ENCODE measurements at places on chromosomes 4 and X.
A peak's percentile ranks its signal among the peaks of the same experiment; 100 is the strongest.

GRCh38 chr4:168138143-168138542 is 45.8 kb downstream of the ANXA10 start:
- DNase-seq = no peak

DNA sequence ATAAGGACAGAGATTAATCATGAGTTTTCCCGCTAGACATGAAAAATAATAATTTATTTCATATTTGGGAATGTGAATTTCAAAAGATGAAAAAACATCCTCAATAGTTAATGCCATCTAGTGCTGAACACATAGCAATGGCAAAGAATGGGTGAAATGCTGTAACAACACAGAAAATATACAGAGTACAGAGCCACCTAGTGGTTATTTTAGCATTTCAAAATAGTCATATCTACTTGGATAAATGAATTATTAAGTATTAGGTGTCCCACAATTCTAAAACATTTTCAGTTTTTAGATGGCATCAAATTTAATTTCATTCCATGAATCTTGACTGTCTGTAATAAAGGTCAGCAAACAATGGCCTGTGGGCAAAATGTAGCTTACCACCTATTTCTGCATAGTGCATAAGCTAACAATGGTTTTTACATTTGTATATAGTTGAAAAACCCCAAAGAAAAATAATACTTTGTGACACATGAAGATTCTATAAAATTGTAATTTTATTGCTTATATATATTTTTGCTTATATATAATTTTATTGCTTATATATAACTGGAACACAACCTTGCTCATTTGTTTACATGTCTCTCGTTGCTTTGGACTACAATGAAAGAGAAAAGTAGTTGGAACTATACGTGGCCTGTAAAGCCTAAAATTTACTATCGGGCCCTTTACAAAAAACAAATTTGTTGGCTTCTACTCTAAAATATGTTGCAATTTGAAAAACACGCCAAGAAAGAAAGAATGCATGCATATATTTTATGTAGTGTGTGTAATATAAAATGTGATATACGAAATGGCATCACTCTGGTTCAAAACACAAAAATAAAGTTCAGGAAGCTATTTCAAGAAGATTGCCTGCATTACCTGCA is 99.1 kb upstream of the FAM47C start:
- DNase-seq = peak; percentile 59

- DNase-seq = no peak
These were observed 53.9 kb downstream of the PROM1 start for GRCh38 chr4:16029886-16030285.

GRCh38 chr4:21476757-21477156 is 471.8 kb downstream of the KCNIP4 start:
- DNase-seq = no peak

DNA sequence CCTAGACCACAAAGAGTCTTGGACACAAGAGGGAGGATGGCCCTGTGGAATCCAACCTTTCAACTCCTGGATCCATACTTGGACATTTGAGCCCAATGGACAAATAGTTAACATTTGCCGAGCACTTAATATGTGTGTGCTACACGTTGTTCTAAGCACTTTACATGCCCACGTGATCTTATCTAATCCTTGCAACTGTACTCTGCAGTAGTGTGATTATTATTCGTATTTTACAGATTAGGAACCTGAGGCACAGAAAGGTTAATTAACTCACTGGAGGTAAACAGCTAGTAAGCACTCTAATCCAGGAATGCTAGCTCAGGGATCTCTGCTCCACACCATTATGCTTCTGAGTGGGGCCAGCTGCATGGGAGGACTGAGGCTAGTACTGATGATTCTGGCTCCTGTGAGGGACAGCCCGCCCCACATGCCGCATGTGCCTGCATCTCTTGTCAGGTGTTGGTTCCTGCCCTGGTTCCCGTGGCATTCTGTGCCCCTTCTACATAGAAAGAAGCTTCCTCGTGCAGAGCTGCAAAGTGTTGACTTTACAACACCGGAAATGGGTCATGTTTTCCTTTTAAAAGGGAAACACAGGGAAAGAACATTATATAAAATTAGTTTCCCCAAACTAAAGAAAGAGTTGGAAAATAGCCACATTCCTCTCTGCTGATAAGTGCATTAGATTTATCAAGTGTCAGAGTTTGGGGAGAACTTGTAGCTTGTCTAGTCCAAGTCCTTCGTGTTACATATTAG is 34.8 kb downstream of the PLAC1 start:
- no peak for DNase-seq

GRCh38 chr4:141210168-141210567 is 10.5 kb upstream of the ZNF330 start:
- DNase-seq = no peak

DNA sequence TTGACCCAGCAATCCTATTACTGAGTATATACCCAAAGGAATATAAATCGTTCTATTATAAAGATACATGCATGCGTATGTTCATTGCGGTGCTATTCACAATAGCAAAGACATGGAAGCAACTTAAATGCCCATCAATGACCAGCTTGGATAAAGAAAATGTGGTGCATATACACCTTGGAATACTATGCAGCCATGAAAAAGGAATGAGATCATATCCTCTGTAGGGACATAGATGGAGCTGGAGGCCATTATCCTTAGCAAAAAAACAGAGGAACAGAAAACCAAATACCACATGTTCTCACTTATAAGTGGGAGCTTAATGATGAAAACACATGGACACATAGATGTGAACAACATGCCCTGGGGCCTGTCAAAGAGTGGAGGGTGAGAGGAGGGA is 124.1 kb upstream of the AFF2 start:
- DNase-seq = no peak

DNA sequence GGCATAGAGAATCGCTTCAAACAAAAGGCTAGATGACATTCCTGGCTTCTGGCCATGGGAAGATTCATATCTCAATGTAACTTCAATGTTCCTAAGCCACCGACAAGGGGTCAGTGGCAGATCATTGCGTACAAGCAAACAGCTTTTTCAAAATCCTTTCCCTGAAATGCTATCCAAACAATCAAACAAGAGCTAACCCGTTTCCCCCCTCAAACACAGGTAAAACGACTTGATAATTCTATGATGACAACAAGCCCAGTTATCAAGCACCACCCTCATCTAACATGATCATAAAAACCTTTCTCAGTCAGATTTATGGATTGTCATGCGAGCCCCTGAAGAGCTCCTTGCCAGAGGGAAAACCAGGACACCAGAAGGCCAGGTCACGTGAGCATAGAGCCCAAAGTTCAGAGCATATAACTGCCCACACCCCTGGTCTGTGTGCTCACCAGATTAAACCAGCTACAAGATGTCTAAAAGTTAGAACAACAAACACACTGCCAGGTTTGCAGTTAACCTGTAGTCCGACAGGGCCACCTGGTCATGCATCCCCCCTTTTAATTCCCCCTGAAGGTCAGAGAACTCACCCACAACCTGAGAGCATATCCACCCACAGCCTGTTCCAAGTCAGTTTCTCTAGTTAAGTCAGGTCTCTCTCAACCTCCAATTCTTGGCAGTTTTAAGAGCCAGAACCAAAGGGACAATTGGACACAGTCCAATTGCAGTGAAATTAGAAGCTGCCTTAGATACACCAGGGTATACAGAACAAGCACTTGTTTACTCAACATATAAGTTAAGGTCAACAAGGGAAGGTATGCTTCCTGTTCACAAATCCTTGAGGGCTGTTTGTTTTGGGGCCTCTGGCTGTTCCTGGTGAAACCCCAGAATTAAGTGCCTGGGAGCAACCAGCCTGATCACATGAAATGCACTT is 248.1 kb upstream of the PPARGC1A start:
- DNase-seq = peak; percentile 57

- no peak for DNase-seq
These were observed 10.4 kb downstream of the ACOT9 start for GRCh38 chrX:23732704-23733103.

- no peak for DNase-seq
These were observed 22.9 kb downstream of the DOK7 start for GRCh38 chr4:3485886-3486540.

DNA sequence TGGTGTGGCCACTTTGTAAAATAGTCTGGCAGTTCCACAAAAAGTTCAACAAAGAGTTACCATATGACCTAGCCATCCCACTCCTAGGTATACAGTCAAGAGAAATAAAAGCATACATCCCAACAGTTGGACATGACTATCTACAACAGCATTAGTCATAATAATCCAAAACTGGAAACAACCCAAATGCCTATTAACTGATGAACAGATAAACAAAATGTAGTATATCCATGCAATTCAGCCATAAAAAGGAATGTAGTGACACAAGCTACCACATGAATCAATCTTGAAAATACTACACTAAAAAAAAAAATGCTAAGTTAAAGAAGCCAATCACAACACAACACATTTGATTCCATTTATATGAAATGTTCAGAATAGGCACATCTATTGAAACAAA is 16.1 kb downstream of the MED14 start:
- no peak for DNase-seq

- no peak for DNase-seq
These were observed 6.3 kb downstream of the DCHS2 start for GRCh38 chr4:154485127-154485773.

- no peak for DNase-seq
These were observed 775 bp downstream of the SHROOM4 start for GRCh38 chrX:50812995-50813842.

DNA sequence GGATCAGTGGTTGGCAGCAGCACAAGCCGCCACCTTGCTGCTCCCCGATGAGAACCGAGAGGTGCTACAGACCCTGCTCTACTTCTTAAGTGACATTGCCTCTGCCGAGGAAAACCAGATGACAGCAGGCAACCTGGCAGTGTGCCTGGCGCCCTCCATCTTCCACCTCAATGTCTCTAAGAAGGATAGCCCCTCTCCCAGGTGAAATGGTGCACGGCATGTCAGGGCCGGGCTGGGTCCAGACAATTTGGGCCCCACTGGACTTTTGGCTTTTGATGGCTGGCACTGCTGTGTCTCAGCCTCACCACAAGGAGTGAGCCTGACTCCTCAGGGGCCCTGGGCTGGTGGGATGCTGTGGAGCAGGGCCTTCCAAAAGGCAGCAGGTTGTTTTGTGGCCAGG is 74.1 kb downstream of the STARD8 start:
- no peak for DNase-seq

All from NCI-H2081 (cell line).